ENCODE measurements at places on chromosomes 2 and 18.
A peak's percentile ranks its signal among the peaks of the same experiment; 100 is the strongest.

GRCh38 chr2:146931109-146931508 lies 913.7 kb upstream of the ACVR2A start:
- no peak for DNase-seq

- DNase-seq: peak; percentile 20
These were observed 818 bp upstream of the IKZF2 start for GRCh38 chr2:213152065-213152794.

GRCh38 chr2:43127208-43127940 lies 99.0 kb downstream of the ZFP36L2 start:
- DNase-seq: peak; percentile 88

- no peak for DNase-seq
These were observed 290.4 kb downstream of the RAD51AP2 start for GRCh38 chr2:17227856-17228255.

GRCh38 chr2:73979021-73979420 lies 5.7 kb upstream of the TET3 start:
- no peak for DNase-seq

DNA sequence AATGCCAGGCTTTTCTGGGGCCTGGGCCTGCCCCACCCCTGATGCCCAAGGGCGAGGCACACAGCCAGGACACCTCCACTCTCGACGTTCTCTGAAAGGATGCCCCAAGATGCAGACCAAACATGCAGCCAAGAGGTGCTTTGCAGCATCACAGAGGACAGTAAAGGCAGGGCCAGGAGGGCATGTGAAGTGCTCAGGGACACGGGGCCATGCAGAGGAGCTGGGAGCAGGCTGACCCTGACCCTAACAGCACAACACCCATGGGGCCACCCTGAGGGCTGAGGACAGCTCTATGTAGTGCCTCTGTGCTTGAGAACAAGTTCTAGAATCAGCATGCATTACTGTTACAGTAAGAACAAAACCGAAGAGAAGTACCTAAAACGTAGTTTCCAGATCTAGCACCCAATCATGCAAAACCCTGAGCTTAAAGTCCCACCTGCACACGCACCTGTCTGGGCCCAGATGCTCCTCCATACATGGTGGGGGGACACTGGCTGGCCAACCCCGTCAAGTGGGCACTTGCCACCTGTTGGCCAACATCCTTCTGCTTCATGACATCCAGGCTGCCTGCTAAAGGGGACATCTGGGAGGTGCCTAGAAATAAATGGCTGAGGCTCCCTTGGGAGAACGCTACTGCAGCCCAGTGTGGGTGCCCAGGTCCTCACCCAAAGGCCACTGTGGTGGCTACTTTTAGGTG lies 15.4 kb downstream of the HS6ST1 start:
- no peak for DNase-seq

- no peak for DNase-seq
These were observed 46.0 kb upstream of the FAM110C start for GRCh38 chr2:92326-92725.

DNA sequence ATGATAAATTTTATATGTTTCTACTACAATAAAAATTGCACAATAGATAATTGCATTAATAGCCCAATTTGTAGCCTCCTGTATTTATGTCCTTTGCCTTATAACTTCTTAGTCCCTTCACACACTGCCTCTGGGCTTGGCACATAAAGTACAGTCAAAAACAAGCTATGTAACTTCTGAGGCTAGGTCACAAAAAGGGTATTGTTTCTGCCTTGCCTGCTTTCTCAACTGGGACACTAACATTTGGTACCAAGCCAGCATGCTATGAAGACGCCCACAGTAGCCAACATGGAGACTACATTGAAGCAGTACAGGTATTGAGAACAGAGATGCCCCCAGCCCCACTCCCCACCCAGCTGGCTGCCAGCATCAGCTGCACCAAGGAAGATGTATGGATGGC lies 5.4 kb upstream of the SLC3A1 start:
- no peak for DNase-seq

DNA sequence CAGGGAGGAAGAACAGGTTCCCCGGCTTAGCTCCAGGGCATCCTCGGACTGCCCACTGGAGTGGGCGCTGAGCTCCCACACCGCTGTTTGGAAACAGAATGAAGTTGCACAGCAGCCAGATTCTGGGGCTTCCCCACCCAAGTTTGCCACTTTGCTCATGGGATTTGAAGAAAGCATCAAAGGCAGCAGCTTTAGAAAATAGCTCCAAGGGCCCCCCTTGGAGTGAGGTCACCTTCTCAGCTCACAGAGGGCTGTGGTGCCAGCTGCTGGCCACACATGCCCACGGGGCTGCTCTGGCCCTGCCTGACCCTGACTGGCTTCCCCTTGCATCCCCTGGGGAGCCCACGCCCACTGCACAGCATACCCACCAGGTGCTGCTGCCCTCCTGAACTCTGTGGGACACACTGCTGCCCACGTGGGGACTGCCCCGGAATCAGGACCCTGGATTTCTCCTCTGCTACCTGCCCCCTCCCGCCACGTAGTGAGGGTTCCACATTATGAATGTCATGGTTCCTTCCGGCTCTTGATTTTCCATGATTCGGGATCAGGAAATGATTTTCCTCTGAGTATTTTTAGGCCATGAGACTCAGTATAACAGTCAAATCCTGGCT lies 70.3 kb downstream of the TGOLN2 start:
- DNase-seq: no peak

DNA sequence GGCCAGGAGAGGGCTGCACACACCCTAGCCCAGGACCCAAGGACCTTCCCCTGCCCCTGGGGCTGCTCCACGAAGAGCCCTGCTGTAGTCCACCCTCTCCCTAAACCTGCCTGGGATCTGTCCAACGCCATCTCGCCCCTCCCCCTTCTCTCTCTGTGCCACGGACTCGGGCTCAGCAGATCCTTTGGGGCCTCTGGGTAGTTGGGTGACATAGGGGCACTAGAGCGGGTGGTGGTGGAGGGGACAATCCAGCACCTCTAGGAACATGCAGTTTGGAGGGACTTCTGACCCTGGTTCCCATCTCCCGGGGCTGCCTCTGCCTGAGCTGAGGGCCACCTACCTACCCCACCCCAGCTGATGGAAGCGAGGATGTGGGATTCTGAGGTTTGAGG lies 7.3 kb upstream of the CRYBA2 start:
- DNase-seq: no peak

GRCh38 chr2:42949125-42949524 lies 156.7 kb upstream of the HAAO start:
- DNase-seq: no peak

DNA sequence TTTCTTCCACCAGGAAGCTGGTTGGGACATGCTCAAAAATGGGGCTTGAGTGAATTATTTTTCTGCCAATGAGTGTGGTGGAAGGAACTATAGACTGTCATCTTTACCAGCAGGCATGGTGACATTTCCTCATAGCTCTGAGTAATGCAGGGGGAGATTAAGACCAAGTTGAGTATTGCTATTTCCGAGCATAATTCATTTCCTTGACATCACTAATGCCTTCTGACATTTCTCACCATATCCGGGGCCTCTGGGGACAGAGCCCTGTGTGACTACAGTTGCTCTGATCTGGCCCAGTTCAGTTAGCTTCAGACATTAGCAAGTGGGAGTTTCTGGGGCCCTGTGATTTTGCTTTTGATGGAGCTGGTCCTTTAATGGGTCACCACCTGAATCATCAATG lies 410.4 kb downstream of the MEIS1 start:
- DNase-seq: no peak

DNA sequence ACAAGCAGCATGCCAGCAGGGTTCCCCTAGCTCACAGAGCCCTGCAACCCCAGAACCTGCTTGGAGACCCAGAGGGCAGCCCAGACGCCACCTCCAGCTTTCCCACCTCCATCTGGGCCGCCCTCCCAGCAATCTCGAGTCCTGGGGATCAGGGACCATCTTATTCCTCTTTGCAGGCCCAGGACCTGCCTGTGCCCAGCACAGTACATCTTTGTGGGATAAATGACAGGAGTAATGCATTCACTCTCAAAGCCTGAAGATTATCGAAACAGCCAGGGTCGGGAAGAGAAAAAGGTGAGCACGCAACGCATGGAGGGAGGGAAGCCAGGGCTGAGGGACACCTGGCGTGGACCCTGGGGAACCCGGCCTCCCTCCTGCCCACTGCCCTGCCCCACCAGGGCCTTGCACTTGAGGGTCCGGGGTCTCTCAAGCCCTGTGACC lies 144.1 kb downstream of the NDUFA10 start:
- no peak for DNase-seq

DNA sequence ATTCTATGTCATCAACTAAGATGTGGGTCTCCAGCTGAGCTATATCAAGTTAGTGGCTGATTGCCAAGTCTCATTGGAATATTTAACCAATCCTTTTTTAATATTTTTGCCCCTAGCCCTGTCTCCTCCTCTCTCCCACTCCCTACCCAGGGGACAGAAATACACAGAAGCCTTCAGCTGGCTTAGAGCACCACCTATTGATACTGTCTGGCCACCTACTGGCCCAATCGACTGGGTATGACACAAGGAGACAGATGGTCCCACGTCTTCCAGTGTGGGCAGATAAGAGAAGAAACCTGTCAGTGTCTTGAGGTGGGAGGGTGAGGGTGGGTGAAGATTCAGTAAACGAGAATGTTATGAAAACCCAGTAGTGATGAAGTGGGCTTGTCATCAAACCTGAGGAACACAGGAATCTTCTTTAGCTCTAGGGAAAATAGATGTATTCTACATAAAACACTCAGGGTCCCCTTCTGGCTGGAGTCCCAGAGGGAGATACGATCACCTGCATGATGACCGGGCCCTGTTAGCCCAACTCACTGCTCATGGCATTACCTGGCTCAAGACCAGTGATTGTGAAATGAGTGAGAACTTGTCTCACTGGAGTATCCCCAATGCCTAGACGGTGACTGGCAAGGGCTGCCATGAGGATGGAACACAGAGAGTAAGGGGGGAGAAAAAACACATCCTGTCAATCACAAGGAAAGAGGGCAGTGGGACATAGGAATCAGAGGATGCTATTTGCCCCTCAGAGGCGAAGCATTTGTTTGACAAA lies 26.7 kb downstream of the POLR1A start:
- no peak for DNase-seq

DNA sequence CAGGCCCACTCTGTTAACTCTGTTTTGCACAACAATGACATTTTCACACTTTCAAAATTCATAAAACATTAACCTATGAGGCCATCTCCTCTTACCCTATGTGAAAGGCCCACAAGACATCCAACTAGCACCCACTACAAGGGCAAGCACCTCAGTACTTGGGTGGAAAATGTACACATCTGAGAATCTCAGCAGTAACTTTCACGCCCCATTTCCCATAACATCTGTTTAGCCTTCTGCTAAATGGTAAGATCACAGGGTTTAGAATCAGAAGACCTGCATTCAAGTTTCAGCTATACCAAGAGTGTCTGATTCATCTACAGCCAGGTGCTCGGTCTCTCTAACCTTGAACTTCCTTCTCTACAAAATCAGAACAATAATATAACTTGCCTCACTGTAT lies 89.2 kb downstream of the SP100 start:
- DNase-seq: no peak

- no peak for DNase-seq
These were observed 280.9 kb upstream of the FANCL start for GRCh38 chr2:58521803-58522554.
